Stimulated activated CD8-positive, alpha-beta memory T cell treated with anti-CD3 and anti-CD28 coated beads, Interleukin-2, amount 100 ng/mL, for 48 hours (primary cell): ENCODE measurements at places on chromosomes 2 and 18.

GRCh38 chr2:9107168-9108025, 99.2 kb upstream of the ASAP2 start:
- DNase-seq = no peak

DNA sequence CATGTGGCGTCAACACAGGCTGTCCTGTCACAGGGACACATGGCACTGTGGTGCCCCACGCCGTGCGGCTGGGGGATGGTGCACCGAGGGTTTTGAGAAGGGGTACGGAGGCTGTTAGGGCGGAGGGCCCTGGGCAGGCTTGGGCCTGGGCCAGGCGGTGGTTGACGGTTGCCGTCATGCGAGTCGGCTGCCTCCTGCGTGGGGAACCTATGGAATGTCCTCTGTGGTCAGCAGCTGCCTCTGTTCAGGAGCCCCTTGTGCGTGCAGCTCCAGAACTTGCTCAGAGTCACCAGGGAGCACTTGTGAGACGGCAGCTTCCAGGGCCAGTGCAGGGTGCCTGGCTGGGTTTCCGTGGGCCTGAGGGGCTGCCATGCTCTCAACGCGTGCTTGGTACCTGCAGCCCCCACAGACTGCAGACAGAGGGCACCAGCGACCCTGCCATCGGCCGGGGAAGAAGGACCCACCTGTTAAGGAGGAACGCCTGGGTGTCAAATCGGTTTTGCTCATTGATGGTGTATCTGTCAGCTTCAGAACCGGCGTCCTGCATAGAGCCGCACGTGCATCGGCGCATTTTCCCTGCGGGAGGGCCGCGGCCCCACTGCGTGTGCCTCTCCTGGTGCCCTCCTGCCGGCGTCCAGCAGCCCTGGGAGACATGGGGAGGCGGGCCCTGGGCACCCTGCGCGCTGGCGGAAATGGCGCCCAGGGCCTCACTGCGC, 10.0 kb upstream of the D2HGDH start:
- no peak for DNase-seq

DNA sequence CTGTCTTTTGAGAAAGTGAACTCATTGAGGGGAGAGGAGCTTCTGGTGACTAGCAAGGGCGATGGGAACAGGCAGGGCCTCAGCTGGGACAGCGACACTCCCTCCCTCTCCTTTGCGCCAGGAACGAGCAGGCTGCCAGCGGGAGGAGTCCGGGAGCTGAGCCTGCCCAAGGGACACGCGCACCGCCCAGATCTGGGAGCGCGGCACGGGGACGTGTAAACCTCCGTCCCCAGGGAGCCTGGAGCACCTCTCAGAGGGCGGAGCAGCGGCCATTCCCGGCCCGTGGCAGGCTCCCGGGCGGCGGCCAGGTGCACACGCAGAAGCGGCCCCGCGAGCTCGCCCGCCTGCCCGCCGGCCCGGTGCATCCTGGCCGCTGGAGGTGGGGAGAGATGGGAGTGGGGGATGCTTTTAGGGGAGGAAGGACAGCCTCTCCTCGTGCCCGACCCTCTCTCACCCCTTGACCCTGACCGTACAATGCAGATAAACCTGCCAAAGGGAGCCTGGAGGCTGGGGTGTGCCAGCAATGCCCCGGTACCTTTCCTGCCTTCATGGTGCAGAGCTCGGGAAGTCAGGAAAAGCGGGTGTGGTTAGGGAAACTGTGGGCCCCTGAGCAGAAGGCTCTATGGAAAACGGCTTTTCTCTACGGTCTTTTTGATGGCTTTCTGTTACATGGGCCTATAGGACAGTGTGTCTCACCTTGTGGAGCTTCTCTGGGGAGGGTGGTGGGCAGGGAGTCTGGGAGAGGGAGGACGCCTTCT, 2.2 kb downstream of the AQP4 start:
- no peak for DNase-seq

DNA sequence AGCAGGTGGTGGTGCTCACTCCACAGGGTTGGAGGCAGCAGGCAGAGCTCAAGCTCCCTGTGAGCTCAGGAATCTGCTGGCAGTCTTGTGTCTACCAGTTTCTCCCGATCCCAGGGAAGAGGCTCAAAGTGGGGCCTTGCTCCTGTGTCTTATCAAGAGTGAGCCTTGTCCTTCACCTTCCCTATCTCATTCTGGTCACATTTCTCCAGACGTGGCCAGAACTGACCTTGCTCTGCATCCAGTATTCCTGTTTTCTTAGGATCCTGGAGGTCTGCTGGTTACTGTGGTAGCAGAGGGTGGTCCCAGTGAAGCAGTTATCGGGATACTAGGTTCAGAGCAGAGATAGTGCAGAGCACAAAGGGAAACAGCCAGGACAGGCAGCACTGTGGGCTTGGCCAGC, 47.1 kb upstream of the ASB18 start:
- DNase-seq = no peak

- no peak for DNase-seq
Measured at GRCh38 chr2:204274991-204275390, 270.3 kb upstream of the PARD3B start.

GRCh38 chr2:11942178-11942569, 195.7 kb downstream of the LPIN1 start:
- no peak for DNase-seq

- no peak for DNase-seq
Measured at GRCh38 chr18:12393510-12393909, 14.2 kb upstream of the PRELID3A start.

GRCh38 chr2:2523461-2524347, 192.6 kb upstream of the MYT1L start:
- no peak for DNase-seq

DNA sequence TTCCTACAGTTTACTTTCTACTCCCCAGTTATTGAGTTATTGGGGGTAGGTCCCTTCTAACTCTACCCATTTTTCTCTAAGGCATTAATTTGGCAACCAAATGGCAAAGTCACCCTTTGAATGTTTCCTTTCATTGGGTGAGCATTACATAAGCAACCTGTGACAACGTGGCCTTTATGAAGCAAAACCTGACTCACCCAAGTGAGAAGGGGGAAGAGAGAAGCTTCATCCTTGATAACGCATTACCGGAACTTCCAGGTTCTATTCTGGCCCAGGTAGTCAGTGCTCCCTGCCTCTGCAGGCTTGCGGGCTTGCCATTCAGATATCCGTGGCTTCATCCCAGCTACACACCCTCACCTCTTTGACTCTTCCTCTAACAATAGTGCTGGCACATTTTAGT, 39.1 kb upstream of the FAM124B start:
- no peak for DNase-seq

DNA sequence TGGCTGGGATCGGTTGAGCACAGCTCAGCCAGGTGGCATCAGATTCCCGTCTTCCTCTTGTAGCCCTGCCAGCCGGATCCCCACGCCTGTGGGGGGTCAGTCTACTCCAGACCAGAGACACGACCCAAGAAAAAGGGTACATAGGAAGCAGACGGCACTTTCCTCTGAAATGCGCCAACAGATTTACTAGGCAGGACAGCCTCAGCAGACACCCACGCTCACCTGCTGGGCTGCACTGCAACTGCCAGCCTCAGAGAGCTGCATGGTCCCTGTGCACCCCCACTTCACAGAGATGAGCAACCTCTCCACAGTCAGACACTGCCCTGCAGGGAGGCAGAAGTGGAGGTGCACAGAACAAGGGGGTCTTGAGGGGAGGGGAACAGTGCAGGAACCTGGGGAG, 75.7 kb upstream of the OTOS start:
- DNase-seq = no peak
